ENCODE measurements at places on chromosomes 11 and 22.

GRCh38 chr11:99803501-99803900 is 782.8 kb downstream of the CNTN5 start:
- no peak for DNase-seq

DNA sequence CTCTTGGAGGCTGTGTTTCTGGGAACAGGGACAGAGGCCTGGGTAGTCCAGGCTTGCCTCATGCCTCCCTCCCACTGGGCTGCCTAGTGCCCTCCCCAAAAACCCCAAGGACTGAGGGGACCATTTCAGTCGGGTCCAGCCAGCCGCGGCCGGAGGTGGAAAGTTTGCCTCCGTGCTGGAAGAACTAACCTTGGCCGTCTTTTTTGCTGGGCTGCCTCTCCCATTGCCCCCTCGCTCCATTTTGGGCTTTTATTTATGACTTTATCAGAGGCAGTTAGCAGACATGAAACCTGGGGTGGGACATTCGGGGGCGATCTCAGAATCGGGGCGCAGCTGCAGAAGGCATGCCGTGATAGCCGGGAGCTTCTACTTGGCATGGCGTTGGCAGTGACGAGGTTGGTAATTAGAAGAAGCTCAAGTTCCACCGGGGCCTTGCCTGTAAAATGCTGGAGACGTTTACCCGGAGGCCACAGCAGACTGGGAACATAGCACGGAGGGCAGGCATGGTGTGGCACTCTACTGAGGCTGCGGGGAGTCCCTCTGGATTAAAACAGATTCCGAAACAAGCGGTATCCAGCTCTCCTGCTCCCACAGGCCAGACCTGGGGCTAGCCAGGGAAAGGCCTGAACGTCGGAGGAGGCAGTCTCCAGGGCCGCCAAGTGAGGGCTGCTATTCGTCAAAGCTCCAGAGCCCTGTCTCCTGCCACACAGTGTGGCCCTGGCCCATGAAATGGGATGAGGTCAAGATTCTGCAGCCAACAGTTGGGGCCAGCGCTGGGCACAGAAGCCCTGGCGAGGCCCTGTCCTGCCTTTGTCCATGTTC is 76.4 kb upstream of the PPARA start:
- DNase-seq: no peak

DNA sequence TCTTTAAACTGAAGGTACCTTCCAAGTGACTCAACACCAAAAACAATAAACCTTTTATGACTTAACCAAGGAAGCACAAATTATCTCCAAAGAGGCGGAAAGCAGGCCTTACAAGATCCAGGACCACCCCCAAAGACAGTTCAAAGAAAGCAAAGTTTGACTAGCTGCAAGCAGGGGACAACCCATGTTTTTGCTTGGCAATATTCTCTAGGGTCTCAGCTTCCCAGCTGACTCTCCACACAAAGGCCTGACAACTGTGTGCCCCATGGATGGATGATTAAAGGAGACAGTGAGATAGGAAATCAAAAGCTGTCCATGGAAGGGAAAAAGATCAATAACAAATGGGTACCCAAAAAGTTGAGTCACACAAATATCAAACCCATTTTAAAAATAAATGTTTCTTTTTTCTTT is 232.2 kb downstream of the DDX10 start:
- DNase-seq: no peak

DNA sequence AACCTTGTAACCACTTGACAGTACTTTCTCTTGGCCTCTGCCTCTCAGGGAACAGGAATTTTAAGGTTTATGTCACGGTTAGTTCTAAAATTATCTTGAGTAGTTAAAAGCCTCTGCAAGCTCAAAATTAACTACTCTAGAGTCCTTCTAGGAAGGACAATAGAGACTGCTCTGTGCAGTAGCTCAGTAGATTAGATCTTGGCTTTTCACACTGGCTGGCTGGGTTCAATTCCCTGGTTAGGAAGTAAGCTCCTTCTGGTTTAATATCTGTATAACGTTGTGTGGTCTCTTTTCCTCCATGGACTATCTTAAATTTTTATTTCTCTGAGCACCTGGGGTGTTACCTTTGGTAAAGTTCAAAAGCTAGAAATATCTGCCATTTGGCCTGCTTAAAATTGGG is 109.2 kb downstream of the AASDHPPT start:
- DNase-seq: no peak

DNA sequence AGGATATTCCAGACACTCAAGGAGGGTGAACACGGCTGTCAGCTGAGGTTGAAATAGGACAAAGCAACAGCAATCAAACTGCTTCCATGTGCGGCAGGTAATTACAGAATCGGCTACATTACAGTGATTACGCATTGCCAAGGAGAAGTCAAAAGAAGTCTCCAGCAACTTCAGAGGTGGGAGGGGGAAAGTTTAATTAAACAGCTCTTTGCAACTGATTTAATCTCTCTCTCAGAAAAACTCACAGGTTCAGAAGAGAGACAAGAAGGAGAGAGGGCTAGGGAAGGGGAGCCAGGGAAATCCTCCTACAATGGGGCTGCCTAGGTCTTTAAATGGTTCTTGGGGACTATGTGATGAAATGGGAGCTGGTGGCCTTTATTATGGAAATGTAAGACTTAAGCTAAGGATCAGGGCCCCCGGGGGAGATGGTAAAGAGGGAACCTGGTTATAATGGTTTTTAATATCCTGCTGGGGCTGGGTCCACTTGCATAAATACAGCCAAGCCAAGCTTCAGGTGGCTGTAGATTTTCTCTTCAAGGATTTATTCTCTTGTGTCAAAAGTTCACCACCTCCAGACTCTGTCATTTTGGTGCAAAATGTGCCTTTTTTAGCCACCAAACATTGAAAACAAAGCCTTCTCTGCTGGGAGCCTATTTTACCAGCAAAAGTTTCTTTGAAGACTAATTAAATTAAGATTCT is 354.7 kb upstream of the NARS2 start:
- no peak for DNase-seq

DNA sequence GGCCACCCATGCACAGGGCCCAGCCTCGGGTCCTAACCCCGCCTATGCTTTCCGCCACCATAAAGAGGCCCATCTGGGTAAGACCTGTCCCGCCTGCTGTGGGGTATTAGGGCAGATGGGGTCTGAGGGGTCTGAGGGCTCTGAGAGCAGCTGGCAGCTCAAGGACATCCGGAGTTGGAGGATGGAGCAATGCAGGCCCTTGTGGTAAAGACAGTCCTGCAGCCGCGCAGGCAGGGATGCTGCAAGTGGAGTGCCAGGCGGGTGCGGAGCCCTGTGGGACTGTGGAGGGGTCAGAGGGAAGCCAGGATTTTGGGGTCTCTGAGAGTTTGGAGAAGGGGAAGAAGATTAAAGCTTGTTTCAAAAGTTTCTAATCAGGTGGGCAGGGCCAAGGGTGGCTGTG is 81.3 kb upstream of the PITPNB start:
- no peak for DNase-seq

DNA sequence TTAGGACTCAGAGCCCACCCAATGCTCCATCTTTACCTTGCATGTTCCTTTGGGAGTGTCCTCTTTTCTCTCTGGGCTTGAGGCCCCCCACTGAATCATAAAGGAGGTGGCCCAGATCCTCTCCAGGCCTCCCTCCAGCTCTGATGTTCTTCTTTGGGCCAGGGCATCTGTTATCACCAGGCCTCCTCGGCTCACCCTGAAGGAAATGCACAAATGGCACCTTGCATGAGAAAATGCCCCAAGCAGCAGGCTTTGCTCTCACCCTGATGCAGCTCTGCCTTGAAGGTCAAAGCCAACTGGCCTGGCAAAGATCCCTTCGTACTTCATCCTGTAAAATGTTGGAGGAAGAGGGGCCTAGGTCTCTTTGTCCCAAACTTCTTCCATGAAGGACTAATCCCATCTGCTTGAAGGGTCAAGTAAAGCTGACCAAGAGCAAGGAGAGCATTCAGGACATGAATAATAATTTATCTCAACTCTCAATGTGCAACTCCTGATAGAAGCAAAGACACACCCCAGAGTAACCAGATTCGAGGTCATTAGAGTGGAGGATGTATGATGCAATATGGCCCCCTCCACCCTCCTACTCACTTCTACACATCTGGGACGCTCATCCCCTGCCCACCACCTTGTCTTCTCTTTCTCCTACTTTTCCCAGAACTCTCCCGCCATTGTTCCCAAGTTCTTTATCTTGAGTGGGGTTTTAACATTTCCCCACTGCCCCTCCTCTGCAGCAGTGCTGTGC is 9.5 kb downstream of the APOL6 start:
- DNase-seq: no peak

GRCh38 chr11:1746956-1747752 is 3.2 kb downstream of the IFITM10 start:
- DNase-seq: no peak

- DNase-seq: no peak
These were observed 97.4 kb downstream of the CHST1 start for GRCh38 chr11:45568049-45568448.

DNA sequence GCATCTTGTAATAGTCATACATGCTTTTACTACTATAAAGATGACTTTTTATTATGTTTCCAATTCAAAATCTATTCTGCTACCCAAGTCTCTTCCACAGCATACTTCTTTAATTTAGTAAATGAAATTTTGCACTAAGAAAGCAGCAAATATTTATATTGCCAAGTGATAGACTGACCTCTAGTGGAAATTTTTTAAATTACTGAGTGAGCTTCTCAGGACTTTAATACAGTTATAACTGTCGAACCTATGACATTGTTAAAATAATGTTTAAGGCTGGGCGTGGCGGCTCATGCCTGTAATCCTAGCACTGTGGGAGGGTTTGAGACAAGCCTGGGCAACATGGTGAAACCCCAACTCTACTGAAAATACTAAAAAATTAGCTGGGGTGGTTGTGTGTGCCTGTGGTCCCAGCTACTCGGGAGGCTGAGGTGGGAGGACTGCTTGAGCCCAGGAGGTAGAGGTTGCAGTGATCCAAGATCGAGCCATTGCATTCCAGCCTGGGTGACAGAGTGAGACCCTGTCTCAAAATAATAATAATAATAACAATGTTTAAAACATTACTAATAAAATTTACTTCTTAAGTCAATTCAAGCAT is 27.3 kb downstream of the STK33 start:
- DNase-seq: peak; percentile 49

DNA sequence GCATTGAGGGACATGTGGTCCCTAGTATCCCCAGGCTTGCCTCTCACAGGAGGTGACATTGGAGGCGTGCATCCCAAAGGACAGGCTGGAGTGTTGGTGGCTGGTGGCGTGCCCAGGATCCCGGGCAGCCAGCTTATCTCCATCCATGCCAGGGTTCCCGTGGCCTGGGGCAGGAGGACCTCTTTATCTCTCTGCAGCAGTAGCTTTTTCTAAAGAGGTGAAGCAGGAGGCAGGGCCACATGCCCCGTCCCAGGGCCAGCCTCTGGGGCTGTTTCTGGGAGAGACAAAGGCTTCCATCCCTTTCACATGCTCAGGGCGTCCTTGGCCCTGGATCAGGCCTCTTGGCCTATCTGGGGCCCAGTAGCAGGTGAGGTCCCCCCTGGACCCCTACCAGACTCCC is 19.7 kb downstream of the PARVG start:
- no peak for DNase-seq

GRCh38 chr11:113339929-113340589 is 25.7 kb downstream of the TTC12 start:
- DNase-seq: peak; percentile 82

DNA sequence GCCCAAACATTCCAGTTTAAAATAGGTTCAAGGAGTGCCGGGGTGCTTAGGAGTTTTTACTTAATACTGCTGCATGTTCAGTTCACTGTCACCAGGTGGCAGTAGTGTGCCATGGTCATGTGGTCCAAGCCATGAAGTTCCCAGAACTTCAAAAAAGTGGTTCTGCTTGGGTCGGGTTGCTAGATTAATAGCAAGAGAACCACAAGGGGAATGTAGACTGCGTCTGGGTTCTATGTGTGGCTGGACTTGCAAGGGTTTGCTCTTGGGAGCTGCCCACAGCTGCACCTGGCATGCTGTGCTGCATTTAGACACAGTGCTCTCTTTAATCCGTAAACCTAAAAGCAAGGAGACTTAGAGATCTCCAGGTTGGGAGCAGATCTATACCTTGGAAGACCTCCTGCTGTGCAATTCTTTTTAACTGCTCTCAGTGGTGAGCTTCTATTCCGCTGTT is 6.5 kb upstream of the SPON1 start:
- peak; percentile 25 for DNase-seq

DNA sequence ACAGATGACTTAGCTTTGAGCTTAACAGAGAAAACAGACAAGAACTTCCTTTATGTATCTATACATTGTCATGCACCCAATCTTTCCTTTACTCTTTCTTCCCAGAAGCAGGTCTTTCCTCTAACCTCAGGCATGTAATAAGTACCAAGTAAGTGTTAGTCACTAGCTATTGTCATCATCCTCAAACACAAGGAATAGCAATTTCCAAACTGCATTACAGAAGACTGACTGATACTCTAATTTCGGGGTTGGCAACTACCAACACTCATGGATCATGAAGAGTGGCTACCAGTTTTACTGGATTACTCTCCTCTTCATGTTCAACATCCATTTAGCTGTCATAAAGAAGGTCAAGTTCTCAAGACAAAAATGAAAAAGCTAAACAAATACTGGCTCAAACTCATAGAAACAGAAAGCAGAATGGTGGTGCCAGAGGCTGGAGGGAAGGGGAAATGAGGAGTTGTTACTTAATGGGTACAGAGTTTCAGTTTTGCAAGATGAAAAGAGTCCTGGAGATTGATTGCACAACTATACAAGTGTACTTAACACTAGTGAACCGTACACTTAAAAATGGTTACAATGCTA is 111.6 kb downstream of the SIK3 start:
- peak; percentile 38 for DNase-seq

DNA sequence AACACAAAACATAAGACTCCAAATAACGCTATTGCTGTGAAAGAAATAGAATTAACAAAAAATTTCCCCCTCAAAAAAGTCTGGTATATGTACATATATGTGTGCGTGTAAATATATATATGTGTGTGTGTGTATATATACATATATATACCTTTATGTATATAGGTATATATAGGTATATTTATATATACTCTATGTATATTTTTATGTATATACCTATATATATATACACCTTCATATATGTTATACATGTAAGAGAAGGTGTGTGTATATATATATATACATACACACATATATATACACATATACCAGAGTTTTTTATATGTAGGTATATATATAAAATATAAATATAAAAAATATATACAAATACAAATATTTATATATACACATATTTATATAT is 199.2 kb downstream of the RAB38 start:
- DNase-seq: no peak

DNA sequence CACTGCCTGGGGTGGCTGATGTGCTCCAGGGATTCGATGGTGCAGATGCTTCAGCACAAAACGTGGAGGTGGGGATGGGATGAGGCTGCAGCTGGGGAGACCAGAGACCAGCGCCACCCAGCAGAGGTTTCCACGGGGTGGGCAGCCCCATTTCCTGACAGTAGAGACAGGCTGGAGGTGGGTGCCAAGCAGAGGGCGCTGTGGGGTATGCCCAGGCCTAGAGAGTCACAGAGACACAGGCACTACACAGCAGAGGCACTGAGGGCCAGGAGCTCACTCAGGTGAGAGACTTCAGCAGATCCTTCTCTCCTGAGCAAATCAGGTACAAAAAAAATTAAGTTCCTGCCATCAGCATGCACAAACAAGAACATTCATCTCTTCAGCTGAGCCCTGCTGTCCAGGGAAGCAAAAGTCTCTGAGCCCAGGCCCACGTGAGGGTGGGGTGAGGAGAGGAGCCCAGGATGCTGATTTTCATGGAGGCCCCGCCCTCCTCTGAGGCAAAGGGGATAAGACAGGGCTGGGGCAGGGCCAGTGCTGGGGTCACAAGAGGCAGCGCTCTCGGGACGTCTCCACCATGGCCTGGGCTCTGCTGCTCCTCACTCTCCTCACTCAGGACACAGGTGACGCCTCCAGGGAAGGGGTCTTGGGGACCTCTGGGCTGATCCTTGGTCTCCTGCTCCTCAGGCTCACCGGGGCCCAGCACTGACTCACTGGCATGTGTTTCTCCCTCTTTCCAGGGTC is 53.1 kb downstream of the GGTLC2 start:
- no peak for DNase-seq

Data from NCI-H510A treated with DMSO at 0.1 percent for 48 hours (cell line).